ENCODE measurements at places on chromosomes 1 and 21.

- DNase-seq, result peak; percentile 71
These were observed 13.7 kb downstream of the DHRS3 start for GRCh38 chr1:12604114-12604874.

DNA sequence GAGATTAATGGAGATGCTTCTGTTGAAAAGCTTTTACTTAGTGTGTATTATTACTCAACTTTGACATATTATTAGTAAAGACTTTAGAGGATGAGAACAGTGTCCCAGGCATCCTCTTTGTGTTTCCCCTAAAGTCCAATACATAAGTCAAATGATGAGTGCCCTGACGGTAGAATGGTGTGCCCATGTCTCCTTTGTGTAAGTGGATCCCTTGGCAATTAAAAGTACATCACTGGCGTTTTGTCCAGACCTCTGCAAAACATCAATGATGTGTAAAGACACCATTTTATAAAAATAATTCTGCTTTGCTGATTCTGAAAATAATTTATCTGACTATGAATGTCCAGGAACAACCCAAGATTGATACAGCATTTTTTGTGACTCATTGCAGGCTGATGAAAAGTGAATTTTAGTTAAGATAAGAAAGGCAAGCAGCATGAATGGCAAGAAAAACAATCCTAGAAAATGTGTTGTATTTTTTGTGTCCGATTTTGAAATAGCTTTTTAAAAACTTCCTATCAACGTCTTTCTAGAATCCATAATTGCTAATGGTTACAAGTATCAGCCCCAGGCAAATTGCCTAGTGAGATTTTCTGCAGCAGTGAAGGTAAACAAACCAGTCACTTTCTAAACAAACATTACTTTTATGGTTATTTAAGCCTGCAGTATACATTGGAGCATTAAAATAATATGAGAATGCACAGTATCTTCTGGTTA, 251.5 kb downstream of the PTPRC start:
- DNase-seq, result no peak

DNA sequence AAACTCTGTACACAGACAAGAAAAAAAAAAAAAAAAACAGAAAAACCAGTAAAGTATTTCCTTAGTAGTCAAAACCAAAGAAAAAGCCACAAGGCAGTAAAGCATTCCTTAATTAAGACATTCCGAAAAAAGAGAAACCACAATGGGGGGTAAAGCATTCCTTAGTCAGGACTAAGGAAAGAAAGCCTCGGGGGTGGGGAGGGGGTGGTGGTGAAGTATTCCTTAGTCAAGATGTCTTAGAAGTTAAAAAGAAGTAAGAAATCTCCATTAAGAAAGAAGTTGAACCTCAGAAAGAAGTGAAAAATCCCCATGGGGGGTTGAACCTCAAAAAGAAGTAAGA, 28.2 kb upstream of the FMO1 start:
- no peak for DNase-seq

- no peak for DNase-seq
These were observed 139.4 kb upstream of the B3GALT2 start for GRCh38 chr1:193325771-193326170.

- DNase-seq, result no peak
These were observed 72.5 kb downstream of the RUNX3 start for GRCh38 chr1:24857507-24858133.

DNA sequence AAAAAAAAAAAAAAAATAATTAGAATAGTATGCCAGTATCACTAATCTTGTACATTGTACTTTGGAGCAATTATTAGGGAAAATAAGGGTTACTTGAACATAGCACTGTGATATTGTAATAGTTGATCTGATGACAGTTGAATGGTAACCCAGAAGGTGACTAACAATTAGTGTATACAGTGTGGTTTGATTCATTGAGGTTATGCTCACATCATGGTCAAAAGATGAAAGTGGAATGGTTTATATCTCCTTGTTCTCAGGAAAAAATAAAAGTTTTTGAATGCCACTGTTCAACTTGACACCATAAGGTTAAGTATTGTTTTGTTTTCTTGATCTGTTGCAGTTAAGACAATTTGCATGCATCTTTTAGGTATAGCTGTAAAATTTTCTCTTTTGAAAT, 87.0 kb downstream of the GPR52 start:
- no peak for DNase-seq

GRCh38 chr1:31653717-31654473, 9.2 kb upstream of the PEF1 start:
- no peak for DNase-seq

DNA sequence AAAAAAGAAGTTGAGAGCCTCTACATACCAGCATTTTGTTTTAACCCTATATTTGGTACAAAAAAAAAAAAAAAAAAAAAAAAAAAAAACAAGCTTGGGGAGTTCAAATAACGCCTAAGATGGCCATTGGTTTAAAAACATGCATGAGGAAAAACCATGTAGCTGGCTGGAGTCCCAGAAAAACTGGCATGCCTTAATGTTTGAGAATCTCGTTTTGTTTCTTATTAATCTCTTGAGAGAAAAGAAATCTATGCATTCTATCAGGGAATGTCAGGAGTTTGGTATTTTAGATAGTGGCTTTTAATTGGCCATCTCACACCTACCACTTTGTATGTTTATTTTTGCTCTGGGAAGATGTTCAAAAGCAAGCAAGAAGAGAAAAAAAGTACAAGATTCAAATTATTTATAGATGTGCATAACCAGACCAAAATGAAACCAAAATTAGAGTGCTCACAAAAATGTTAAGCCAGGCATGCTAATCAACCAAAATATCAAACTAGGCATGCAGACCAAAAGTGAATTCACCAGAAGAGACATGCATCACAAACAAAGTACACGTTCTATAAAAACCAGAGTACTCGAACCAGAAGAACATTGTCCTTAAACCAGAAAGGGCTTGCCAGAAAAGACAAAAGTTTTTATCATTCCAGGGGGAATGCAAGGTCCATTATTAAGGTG, 156.6 kb downstream of the AK5 start:
- no peak for DNase-seq

DNA sequence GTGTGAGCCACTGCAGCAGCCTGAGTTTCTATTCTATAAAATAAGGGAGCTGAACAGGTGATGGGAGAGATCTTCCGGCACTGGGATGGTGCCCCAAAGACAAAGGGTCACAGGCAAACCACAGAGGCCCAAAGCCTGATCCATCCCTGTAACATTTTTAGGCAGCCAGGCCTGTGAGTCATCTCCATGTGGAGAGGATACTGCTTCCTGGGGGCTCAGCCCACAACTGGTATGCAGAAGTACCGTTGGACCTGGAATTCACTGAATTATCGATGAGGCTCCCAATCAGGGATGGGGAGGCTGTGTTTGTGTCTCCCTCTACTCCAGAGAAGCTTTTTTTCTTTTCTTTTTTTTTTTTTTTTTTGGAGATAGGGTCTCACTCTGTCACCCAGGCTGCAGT, 48.8 kb upstream of the WASF2 start:
- no peak for DNase-seq

- no peak for DNase-seq
These were observed 53.6 kb upstream of the ASB17 start for GRCh38 chr1:75985827-75986226.

DNA sequence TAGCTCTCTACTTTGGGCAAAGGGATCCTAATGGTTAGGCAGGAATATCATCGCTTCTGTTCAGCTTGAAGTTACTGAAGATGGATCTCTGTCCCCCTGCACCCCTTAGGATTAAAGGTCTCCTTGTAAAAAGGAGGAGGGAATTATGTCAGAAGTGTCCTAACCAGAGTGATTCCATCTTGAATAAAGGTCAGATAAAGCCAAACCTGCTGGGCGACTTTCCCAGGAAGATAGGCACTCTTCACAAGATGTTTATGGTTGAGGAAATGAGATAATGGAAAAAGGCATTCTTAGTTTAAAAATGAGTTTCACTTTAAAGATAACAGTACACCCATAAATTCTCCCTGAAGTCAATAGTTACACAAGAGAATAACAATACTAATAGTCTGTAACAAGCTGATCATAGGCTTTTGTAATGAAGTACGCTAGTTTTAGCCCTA, 1.7 kb upstream of the NENF start:
- DNase-seq, result no peak

DNA sequence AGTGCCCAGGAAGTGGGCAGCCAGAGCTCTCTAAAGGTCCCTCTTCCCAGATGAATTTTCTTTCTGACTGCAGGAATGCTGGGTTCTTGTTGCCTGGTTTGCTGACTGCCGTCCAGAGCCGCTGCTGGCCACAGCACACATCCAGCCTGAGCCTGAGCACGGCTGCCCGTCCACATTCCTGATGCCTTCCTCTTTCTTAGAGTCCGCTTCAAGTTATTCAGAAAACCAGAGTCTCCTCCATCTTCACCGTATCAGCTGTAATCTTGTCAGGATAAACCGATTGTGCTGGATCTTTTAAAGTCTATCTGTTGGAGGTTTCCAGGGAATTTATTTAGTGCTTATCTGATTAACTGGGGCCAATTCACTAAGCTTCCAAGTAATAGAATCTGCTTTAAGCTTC, 84.8 kb upstream of the BCAR3 start:
- no peak for DNase-seq

- no peak for DNase-seq
These were observed 9.3 kb upstream of the ST6GALNAC5 start for GRCh38 chr1:76857973-76858372.

- DNase-seq, result no peak
These were observed 308.0 kb upstream of the C1orf174 start for GRCh38 chr1:4207842-4208692.

DNA sequence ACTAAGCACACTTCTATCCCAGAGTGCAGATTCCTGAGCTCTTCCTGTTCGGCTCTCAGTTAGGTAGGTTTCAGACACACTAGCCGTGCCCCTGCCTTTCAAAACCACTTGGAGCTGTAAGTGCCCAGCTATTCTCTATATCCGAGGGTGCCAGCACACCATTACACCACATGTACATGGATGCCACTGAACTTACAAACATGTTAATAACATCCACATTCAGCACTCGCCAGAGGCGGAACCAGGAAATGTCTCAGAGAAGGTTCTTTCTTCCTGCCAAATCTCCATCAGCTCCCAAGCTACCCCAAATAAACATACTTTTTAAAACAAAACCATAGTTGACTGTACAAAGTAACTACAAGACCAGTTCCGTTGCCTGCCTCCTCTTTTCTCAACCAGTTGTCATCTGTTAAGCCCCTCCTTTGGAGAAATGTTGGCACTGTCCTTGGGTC, 78.4 kb upstream of the CTTNBP2NL start:
- DNase-seq, result no peak

GRCh38 chr1:159941141-159941540, 4.3 kb downstream of the IGSF9 start:
- no peak for DNase-seq

DNA sequence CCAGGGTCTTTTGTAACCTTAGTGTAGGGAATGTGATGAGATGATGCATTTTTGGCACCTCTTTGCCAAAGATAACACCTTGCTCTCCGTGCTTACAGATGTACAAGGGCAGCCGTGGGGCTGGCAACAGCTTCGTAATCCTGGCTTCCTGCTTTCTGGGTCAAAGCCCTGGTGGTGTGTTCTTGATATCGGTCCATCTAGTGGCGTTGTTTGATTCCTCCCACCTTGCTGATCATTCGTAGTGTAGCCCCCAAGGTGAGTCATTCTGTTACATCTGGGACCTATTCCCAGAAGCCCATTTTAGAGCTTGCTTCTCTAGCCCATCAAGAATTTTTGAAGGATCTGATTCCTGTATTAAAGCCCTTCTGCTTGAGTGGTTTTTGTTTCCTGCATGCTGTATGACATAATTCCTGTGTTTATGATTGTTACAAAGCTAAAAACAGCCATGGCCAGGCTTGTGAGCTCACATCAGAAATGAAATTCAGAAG, 7.0 kb upstream of the CCT8 start:
- no peak for DNase-seq

- no peak for DNase-seq
These were observed 66.4 kb downstream of the NTPCR start for GRCh38 chr1:233016798-233017197.

GRCh38 chr1:171781176-171781875, at the start of gene METTL13:
Gene METTL13, plus strand, starts transcription at chr1:171781660. Its CDS starts 308 bp downstream, at chr1:171781968.
- DNase-seq, result peak; percentile 96

DNA sequence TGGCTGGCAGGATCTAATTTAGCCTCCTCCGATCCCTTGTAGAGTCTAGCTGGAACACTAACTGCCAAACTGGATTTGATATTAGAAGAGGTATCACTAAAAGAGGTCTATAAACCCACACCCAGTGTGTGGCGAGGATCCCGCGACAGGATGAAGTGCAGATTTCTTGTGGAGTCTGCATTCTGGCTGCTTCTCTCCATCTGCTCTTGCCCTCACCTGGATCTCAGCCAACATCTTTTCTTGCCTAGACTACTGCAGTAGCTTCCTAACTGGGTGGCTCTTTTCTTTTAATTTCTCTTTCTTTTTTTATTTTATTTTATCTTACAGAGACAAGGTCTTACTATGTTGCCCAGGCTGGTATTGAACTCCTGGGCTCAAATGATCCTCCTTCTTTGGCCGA, 48.9 kb upstream of the CAPZB start:
- DNase-seq, result no peak

DNA sequence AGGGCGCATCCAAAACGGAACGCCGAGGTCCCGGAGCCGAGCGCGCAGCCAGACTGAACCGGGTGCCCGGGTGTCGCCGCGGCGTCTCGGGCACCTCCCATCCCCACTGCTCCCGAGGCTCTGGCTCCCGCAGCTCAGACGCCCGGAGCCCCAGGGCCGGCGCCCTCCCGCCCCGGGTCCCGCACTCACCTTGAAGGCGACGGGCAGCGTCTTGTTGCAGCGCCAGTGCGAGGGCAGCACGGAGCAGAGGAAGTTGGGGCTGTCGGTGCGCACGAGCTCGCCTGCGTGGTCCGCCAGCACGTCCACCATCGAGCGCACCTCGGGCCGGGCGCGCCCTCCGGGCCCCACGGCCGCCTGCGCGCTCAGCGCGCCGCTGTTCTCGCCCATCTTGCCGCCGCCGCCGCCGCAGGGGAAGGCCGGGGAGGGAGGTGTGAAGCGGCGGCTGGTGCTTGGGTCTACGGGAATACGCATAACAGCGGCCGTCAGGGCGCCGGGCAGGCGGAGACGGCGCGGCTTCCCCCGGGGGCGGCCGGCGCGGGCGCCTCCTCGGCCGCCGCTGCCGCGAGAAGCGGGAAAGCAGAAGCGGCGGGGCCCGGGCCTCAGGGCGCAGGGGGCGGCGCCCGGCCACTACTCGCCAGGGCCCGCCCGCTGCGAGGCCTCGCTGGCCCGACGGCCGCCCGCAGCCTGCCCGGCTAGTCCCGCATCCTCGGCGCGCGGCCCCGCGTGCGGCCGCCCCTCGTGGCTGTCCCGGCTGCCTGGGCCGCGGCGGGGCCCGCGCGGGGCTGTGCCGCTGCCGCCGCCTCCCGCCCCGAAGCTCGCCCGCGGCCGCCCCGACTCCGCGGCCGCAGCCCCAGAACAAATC, 447 bp downstream of the RUNX3 start:
- peak; percentile 63 for DNase-seq

DNA sequence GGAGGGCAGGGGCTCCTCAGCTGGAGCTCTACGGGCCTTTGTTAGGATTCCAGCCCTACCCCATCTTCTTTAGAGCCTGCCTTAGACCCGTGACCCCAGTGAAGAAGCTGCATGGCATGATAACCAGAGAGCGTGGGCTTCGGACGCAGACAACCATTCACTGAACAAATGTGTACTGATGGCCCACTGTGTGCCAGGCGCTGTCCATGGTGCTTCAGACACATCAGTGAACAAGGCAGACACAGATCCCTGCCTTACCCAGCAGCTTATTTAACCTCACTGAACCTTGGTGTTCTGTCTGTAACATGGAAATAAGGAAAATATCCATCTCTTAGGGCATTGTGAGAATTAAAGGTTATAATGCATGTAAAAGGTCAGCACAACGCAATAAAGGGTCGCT, 9.5 kb downstream of the CHIT1 start:
- DNase-seq, result no peak

GRCh38 chr1:44733365-44733764, 2.4 kb upstream of the RNU5D-1 start:
- no peak for DNase-seq

GRCh38 chr1:31980835-31981455, 32.7 kb upstream of the KHDRBS1 start:
- DNase-seq, result no peak

Measured in stimulated activated CD8-positive, alpha-beta memory T cell treated with anti-CD3 and anti-CD28 coated beads, Interleukin-4, amount 100 ng/mL, for 48 hours (primary cell).